NCI-H2107 (cell line): ENCODE measurements at places on chromosomes 13 and 19.

GRCh38 chr19:29411113-29411581 is 114.6 kb upstream of the VSTM2B start:
- DNase-seq, result no peak

GRCh38 chr13:94703721-94704314 is 8.5 kb downstream of the SOX21 start:
- no peak for DNase-seq

GRCh38 chr19:50830266-50831025 is 2.9 kb downstream of the KLK15 start:
- no peak for DNase-seq

- DNase-seq, result no peak
Observed at GRCh38 chr13:37326334-37326733, 220.9 kb upstream of the CSNK1A1L start.

GRCh38 chr13:26222520-26223046 is 469 bp upstream of the RNF6 start:
- DNase-seq, result no peak

GRCh38 chr13:41059456-41060081 is 1.7 kb upstream of the WBP4 start:
- DNase-seq, result no peak

- DNase-seq, result no peak
Observed at GRCh38 chr19:13085666-13086065, 17.0 kb downstream of the LYL1 start.

GRCh38 chr13:97205465-97205864 is 16.7 kb upstream of the MBNL2 start:
- DNase-seq, result no peak

DNA sequence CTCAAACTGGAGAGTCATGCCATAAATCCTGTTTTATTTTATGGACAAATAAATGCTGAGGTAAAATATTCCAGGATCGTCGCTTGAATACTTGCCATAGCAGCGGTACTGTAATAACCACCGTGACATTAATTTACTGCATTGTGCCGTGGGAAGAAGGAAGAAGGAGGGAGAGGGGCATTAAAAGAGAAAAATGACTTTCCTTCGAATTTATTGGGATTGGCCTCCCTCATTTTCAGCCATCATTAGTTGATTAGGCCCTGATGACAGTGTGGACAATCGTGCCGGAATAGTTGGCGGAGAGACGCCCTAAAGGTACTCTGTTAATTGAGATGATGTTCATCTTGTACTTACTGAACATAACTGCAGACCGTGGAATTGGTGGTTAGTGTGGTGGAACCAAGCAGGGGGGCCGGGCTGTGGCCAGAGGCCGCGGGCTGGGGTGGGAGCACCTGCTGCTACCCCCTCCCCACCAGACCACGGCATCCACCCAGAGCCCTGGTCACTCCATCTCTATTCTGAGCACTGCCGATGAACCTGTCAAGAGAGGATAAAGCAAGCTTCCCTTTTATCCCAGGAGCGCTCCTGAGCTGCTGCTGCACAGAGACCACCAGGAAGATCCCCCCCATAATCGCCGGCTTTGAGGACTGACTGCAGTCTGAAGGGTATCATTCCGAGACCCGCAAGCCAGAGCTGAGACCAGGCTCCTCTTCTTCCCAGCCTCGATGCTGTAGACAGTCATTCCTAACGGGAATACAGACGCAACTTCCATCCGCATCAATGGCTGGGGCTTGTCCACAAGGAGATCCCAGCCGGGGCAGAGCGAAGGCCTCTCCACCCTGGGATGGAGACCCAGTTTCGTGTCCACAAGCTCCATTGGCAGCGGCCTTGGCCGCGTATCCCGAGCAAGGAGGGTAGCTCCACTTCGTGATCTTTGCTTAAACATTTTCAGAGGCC is 168.3 kb upstream of the TSHZ3 start:
- DNase-seq, result no peak

- DNase-seq, result no peak
Observed at GRCh38 chr19:51009061-51009891, 7.9 kb upstream of the KLK8 start.
